ENCODE measurements at places on chromosomes 1 and 21. TPM values are rescaled to one million over a fixed set of nuclear protein-coding genes. Genes with fewer than 3 reads are reported as not detected.

Gene LCE1C
- not detected for total RNA-seq

Gene DNALI1
- total RNA-seq, result 6.3 TPM

Gene ITGB2
- 0.14 TPM for total RNA-seq

Gene RIMKLA
- under 0.01 TPM for total RNA-seq

Gene PKLR
- total RNA-seq, result not detected

Data from placental pericyte (primary cell).